Heart right ventricle (tissue), 16 donors: ENCODE measurements at places on chromosomes 16 and 17. TPM values are rescaled to one million over a fixed set of nuclear protein-coding genes. Genes with fewer than 3 reads are reported as not detected.

The TMC6 gene
- 65.5 TPM for total RNA-seq

The HSD17B2 gene
- total RNA-seq = not detected

The KRTAP9-8 gene
- total RNA-seq = not detected

The SMIM36 gene
- not detected for total RNA-seq

The SECTM1 gene
- total RNA-seq = 3.9 TPM

The OR2C1 gene
- 0.22 TPM for total RNA-seq
